GM20000 (cell line): ENCODE measurements at places on chromosomes 1 and 21.
A peak's percentile ranks its signal among the peaks of the same experiment; 100 is the strongest.

GRCh38 chr1:210362526-210362925 lies 33.8 kb downstream of the HHAT start:
- DNase-seq: no peak

DNA sequence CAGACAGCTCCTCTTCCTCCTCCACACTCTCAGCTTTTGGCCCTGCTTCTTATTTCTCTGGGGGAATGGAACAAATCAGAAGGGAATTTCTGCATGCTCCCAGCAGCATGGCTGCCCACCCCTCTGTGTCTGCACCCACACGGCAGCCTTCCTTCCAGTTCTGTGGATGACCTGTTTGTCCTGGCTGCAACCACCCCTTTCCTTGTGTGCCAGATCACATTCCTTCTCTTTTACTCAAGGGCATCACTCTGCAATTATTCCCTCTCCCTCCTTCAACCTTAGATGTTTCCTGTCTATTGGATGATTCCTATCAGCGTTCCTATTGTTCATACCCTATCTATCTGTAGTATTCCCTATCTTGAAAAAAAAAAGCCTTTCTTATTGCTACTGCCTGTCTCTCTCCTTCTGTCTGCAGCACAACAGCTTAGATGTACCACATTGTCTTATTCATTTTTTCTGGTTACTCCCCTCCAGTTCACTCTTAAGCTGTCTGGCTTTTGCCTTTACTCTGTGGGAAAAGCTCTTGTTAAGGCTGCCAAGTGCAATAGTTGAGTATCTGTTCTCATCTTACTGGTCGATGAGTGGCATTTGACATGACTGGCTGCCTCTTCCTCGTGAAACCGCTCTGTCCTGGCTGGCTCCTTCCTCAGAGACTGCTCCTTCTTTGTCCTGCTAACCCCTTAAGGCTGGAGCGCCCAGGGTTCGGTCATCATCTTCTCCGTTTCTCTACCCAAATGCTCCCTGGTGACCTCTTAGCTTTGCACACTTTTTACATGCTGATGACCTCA lies 351.1 kb downstream of the CAMTA1 start:
- DNase-seq: no peak

GRCh38 chr1:59199719-59200376 lies 97.0 kb upstream of the FGGY start:
- no peak for DNase-seq

GRCh38 chr1:152757747-152758146 lies at the start of gene KPRP:
TSS of gene KPRP (plus strand) at chr1:152758025. CDS start at chr1:152759589, 1,564 bp downstream.
- no peak for DNase-seq

- DNase-seq: no peak
Measured at GRCh38 chr1:42765269-42765668, 1.6 kb downstream of the P3H1 start.

- peak; percentile 30 for DNase-seq
Measured at GRCh38 chr21:37367336-37367702, 746 bp downstream of the DYRK1A start.

DNA sequence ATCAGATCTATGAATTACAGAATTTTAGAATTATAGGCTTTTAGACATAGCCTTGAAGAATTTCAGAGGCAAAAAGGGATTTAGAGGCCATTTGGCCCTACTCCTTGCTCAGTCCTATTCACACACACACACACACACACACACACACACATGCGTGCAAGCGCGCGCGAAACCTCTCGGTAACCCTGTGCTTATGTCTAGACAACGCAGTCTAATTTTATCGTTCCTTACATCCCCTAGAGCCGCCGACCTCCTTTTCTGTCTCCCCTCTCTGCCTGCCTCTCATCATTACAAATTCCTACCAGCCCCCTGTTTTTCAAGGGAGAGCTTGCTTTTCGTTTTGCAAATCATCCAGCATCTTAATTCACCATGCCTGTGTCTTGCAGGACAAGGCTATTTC lies 252.1 kb downstream of the FOXD2 start:
- DNase-seq: no peak

- no peak for DNase-seq
Measured at GRCh38 chr1:176785791-176786190, 322.8 kb downstream of the PAPPA2 start.

- DNase-seq: no peak
Measured at GRCh38 chr21:44898851-44899767, 21.6 kb downstream of the ITGB2 start.

GRCh38 chr1:12549460-12550349 lies 68.3 kb downstream of the DHRS3 start:
- DNase-seq: no peak

- DNase-seq: no peak
Measured at GRCh38 chr1:45297666-45298356, 28.9 kb upstream of the HPDL start.

GRCh38 chr21:36882776-36883175 lies 83.7 kb downstream of the HLCS start:
- DNase-seq: no peak

- DNase-seq: no peak
Measured at GRCh38 chr1:66413136-66413837, 120.7 kb upstream of the SGIP1 start.
